ENCODE measurements at places on chromosomes 7 and 10.

DNA sequence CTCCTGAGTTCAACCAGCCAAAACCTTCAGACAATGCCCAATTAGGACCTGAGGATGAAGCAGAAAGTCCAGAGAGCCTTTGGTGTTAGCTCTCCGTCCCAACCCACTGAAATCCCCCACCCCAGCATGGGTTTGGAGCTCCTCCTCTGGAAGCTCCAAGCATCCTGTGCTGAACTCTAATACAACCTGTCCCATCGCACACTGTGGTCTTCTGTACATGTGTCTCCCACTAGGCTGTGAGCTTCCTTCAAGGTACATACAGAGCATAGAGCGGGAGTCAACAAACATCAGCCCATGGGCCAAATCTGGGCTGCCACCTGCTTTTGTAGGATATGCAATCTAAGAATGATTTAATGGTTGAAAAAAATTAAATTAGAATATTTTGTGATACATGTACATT, 166.5 kb downstream of the LSM5 start:
- DNase-seq, result no peak

DNA sequence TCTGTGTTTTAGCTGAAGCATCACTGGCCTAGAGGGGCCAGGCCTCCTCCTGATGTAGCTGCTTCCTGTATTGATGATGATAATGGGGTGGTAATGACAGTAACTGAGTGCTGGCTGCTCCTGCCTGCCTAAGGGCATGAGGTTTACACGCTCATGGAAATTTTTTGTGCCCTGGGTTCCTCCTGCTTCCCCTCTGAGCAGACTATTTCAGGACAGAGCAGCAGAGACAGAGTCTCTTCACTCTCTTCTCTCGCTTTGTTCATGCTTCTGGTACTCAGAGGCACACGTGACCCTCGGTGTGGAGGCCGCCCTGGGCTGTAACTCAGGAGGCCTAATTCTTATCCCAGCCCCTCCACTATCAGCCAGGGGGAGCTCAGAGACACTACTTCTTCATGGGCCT, 27.9 kb downstream of the LRRC20 start:
- no peak for DNase-seq

DNA sequence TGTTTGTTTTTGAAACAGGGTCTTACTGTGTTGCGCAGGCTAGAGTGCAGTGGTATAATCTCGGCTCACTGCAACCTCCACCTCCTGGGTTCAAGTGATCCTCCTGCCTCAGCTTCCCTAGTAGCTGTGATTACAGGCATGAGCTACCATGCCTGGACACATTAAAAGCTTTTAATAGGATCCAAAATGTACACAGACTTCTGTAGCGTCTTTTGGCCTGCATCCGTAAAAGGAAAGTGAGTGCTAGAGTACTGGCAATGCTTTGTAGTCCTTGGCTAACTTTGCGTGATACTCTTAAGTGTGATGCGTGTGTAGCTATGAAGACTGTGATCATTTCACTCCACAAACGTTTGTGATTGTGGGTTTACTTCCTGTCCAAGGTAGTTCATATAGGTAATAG, 13.3 kb downstream of the ZRANB1 start:
- DNase-seq, result no peak

- peak; percentile 12 for DNase-seq
Measured at GRCh38 chr10:46247808-46248569, 38.8 kb upstream of the ANTXRL start.

- DNase-seq, result no peak
Measured at GRCh38 chr7:22945584-22945983, 68.3 kb downstream of the HYCC1 start.

GRCh38 chr7:104848138-104848990, 165.6 kb upstream of the KMT2E start:
- DNase-seq, result peak; percentile 73

DNA sequence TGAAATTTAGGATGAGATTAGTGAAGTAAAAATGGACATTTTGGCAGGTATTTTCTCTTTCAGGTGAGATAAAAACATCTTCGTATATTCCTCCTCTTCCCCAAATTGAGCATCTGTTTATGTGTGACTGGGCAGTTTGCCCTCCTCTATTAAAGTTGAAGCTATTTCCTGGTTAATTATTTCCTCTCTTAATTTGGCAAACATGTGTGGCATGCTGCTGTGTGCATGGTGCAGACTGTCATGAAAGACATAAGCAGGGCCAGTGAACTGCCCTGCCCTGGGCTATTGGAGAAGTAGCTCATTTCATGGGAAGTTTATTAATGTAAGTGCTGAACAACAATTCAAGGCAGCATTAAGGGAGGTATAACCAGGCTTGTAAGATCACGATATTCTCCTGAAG, 52.6 kb downstream of the EVX1 start:
- DNase-seq, result no peak

- DNase-seq, result no peak
Measured at GRCh38 chr10:132916421-132916841, 25.9 kb downstream of the CFAP46 start.

- DNase-seq, result peak; percentile 75
Measured at GRCh38 chr7:149791-150636, 42.4 kb upstream of the FAM20C start.

- DNase-seq, result peak; percentile 43
Measured at GRCh38 chr7:142964502-142965246, 2.5 kb upstream of the KEL start.

GRCh38 chr7:50268223-50268622, 36.3 kb upstream of the IKZF1 start:
- DNase-seq, result no peak

DNA sequence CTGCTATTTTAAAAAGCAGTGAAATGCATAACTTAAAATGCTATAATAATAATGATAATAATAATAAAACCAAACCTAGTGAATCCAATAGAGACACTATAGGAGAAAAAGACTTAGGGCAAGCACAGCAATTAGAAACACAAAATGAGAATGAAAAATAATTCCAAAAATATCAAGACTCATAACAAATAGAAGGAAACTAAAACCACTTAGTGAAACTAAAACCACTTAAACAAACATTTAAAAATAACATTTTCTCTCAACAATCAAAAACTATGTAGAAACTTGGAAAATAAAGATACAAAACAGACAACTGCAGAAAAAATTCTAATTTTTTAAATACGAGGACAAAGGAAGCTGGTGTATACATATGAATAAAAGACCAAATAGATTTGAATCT, 655.2 kb upstream of the NRG3 start:
- DNase-seq, result no peak

- DNase-seq, result peak; percentile 18
Measured at GRCh38 chr10:98858525-98858924, 377.1 kb downstream of the HPSE2 start.

DNA sequence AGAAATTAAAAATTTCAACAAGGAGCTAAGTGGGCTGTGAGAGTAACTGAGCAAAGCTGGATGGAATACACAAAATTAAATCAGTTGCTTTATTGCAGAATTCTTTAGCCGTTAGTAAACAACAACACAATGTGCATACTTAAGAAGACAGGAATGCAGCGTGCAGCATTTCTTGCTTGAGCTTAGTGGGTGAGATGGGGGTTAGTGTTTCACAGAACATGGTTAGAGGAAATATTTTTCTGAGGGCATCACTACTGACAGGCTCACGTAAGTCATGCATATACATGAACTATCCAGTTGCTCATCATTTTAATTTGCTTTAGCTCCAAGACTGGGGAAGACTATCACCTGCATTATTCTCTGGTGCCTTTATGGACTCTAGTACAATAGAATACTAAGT, 80.8 kb downstream of the CD36 start:
- DNase-seq, result no peak

GRCh38 chr7:90846192-90846591, 250.1 kb downstream of the CDK14 start:
- DNase-seq, result no peak

- DNase-seq, result no peak
Measured at GRCh38 chr10:78972160-78972946, 96.4 kb upstream of the ZMIZ1 start.

- DNase-seq, result no peak
Measured at GRCh38 chr10:119518936-119519335, 23.6 kb downstream of the RGS10 start.

DNA sequence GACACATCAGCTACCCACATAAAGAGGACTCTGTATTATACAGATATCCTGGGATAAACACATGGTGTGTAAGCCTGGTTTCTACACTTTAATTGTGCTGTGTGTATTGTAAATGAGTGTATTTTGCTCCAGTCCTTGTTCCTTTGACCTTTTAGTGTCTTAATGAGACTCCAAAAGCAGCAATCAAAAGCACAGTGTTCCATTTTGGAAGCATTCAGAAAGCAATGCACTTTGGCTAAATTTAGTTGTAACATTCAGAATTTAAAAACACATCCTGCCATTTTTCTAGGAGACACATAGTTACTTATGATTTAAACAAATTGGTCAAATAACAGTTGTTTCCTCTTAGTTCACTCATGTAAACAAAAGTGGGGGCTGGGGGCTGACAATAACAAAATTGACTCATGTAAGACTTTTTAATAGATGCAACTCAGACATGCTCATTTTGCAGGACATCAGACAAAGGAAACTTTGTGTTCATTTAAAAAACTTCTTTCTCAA, 122.2 kb downstream of the GPR37 start:
- DNase-seq, result no peak

DNA sequence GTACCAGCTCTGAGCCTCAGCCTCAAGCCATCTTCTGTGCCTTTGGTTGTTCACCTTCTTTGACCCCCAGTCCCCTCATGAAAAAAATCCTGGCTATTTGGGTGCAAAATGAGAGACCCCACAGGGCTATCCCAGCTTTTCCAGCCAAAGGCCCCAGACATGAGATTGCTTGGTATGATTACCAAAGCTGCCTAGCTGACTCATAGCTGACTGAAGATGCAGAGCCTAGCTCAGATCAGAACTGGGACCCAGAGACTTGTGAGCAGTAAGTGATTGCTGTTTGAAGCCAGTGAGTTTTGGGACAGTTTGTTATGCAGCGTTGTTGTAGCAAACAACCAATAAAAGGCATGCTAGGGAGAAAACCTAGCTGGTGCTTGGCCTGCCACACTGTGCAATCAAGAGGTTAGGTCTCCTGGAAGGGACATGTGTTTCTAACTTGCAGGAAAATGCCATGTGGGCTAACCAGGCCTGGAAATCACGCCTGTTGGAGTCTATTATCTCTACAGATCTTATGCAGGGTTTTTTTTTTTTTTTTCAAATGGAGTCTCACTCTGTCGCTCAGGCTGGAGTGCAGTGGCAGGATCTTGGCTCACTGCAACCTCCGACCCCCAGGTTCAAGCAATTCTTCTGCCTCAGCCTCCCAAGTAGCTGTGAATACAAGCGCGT, 48.0 kb upstream of the DAGLB start:
- no peak for DNase-seq

- no peak for DNase-seq
Measured at GRCh38 chr7:80611353-80611752, 27.1 kb upstream of the CD36 start.

DNA sequence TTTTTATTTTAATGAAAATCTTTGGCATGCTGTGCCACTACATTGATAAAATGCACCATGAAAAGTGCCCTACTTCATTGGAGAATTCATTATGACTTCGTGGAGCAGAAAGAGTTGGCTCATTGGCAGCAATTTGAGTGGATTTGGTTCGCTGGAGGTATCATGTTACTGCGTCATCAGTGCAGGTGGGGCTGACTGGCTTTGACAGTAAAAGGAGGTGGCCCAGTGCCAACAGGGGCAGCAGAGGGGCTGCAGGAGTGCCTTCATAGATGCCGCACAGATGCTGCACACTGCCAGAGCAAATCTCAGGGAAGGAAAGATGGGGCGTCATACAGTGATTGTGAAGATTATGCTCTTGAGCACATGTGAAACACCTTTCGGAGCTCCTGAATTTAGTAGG, 22.2 kb downstream of the FZD1 start:
- DNase-seq, result no peak

DNA sequence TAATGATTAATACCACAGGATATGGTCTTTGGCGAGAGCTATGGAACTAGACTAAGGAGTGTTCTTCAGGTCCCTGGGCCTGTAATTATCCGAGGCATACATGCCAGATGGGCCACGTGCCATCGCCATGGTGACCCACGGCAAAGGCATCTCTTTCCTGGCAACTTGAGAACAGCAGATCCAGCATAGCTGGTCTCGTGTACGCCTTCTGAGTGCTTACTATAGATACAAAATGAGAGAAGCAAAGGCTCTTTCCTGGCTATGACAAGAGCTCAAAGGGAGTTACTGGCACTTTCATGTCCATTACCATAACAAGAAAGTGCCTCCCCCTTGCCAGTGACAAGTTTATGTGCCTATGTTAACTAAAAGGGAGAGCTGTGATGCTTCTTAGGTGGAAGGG, 26.0 kb upstream of the GLI3 start:
- DNase-seq, result no peak

GRCh38 chr7:111732923-111733322, 170.6 kb upstream of the IMMP2L start:
- no peak for DNase-seq

DNA sequence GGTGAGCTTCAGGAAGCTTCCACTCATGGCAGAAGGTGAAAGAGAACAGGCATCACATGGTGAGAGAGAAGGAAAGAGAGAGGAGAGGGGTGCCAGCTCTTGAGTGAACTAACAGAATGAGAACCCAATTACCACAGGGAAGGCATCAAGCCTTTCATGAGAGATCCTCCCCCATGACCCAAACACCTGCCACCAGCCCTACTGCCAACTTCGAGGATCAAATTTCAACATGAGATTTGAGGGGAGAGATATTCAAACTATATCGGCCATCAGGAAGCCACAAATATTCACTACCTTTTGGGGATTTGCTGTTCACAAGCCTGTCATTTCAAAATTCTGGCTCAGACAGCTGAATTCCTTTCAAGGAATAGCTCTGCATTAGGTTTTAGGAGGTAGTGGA, 39.9 kb upstream of the SMNDC1 start:
- no peak for DNase-seq

DNA sequence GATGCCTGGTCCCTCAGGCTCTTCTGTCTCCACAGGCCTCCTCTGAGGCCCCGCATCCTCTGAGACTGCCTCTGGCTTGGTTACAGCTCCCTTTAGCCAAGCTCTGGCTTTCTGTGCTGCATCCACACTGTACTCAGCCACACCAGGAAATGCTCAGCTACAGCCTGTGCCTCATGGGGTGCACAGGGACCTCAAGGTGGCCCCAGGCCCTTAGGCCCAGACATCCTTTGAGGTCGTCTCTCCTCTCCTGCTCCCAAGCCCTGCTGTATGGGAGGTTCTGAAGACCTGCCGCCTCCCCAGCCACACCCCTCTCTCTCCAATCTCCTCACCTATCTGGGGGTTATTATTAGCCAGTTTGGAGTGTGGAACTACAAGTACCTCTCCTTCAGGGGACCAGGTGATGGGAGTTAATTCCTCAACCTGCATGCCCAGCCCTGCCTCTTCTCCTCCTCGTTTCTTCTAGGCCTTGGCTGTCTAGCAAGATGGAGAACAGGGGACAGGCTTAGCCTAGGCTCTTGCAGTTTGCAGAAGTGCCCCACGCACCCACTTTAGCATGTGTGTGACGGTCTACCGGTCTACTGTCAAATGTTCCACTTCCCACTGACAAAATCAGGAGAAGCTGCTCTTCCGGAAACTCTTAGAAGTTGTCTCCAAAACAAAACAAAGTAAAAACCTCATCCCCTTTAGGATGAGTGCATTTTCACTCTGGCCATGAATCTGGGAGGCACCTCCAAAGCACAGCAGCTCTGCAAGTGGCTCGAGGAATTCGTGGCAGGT, 64.0 kb upstream of the WAC start:
- no peak for DNase-seq

GRCh38 chr7:155656891-155657290, 12.4 kb downstream of the RBM33 start:
- DNase-seq, result no peak

- DNase-seq, result no peak
Measured at GRCh38 chr10:29598851-29599311, 35.9 kb downstream of the SVIL start.

- no peak for DNase-seq
Measured at GRCh38 chr10:77415313-77415960, 222.2 kb downstream of the KCNMA1 start.
